Effector CD4-positive, alpha-beta T cell (primary cell): ENCODE measurements at places on chromosomes 1 and 21.

DNA sequence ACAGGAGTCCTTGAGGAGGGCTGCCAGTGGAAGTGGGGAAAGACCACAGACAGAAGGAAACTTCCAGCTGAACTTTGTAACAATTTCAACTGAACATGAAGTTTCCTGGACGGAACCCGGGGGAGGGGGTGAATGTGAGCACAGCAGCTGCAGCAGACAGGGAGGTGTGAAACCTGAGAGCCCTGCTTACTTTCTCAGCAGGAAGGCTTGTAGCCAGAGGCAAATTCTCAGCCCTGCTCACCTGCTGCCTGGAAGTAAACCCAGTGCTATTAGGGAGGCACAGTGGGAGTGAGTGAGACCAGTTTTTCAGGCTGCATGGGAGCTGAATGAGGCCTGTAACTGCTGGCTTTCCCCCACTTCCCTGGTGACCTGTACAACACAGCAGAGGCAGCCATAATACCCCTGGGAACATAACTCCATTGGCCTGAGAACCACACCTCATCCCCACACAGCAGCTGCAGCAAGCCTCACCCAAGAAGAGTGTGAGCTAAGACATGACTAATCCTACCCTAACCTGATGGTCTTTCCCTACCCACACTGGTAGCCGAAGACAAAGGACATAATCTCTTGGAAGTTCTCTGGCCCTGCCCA, 9.6 kb upstream of the SPRR2F start:
- no peak for DNase-seq

- DNase-seq, result no peak
Measured at GRCh38 chr1:227775841-227776240, 39.6 kb upstream of the PRSS38 start.

- no peak for DNase-seq
Measured at GRCh38 chr21:45114072-45114471, 39.7 kb downstream of the ADARB1 start.

GRCh38 chr1:203306089-203306964, 1.0 kb downstream of the BTG2 start:
- DNase-seq, result no peak

GRCh38 chr1:67721650-67722291, 36.8 kb downstream of the GADD45A start:
- no peak for DNase-seq

GRCh38 chr1:39295901-39296300, 91.4 kb downstream of the MACF1 start:
- DNase-seq, result no peak

DNA sequence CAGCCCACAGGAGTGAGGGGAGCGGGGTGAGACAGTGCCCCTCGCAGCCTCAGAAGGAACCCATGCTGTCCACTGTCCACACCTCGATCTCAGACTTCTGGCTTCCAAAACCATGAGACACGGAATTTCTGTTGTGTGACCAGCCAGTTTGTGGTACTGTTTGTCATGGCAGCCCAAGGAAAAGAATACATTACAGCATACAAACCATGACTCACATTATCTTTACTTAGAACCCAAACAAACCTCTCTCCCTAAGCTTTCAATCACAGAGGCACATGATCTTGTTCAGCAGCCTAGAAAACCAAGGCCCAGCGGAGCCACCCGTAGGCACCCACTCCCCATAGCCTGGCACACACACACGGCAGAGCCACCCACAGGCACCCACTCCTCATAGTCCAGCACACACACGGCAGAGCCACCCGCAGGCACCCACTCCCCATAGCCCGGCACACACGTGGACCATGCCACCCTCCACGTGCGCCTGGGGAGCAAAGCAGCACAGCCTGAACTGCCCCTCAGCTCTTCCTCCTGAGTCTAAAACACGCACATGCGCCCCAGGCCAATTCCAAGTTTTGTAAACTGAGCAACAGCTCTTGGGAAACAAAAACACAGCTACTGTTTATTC, 458 bp upstream of the KRTAP10-4 start:
- DNase-seq, result no peak

GRCh38 chr1:186125511-186125910, 249.5 kb downstream of the TPR start:
- no peak for DNase-seq

DNA sequence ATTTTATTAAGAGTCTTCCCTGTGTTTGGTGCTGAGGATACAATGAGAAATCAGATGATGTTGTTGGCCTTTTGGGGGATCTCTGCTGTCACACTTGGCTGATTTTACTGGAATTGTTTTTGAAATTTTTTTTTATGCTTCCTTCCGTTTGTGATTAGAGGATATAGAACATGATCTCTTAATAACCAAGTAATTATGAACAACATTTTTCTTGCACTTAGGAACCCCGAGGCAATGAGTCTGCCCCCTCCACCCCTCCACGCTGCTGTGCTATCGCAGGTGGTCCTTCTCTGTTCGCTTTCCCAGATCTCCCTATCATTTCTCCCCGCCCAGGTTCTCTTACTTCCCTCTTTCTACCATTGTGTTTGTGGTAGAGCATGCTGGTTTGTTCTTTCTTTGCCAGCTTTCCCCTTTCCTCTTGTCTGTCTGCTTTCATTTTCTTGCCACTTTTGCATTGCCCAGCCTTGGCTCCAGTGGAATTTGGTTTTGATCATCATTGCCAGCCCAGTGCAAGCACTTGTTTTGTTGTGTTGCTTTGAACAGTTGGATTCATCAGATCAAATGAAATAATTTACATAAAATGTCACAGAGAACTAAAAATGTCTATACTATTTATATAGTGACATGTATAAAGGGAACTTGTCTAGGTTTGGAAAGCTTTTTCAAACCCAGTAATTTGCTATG, 73.1 kb upstream of the SCCPDH start:
- DNase-seq, result no peak
